ENCODE measurements at places on chromosomes 16 and 17. TPM values are rescaled to one million over a fixed set of nuclear protein-coding genes. Genes with fewer than 3 reads are reported as not detected.

The TGFB1I1 gene
- 42.9 TPM for total RNA-seq

The FOXJ1 gene
- total RNA-seq = 0.40 TPM

The LRRC37A3 gene
- total RNA-seq = 1.8 TPM

The CACNG5 gene
- total RNA-seq = not detected

The GDPD3 gene
- 2.0 TPM for total RNA-seq

Measured in A549 treated with CORT108297 at 1 μM for 4 hours (cell line).